Placental pericyte (primary cell): ENCODE measurements at places on chromosomes 2 and 18. TPM values are rescaled to one million over a fixed set of nuclear protein-coding genes. Genes with fewer than 3 reads are reported as not detected.

The RHOB gene
- 189 and 311 TPM in 2 replicates for total RNA-seq

The GPR45 gene
- 0.22 TPM in 1 of 2 replicates, not detected in the other for total RNA-seq

The SERPINB11 gene
- not detected in 2 replicates for total RNA-seq

The MXD1 gene
- 6.3 and 24.7 TPM in 2 replicates for total RNA-seq

The DLX1 gene
- total RNA-seq, result 0.43 TPM in 1 of 2 replicates, not detected in the other

The ELOA2 gene
- total RNA-seq, result not detected in 2 replicates

The KCNE4 gene
- total RNA-seq, result 2.4 and 3.1 TPM in 2 replicates

The SCTR gene
- total RNA-seq, result not detected in 2 replicates

The SGPP2 gene
- total RNA-seq, result not detected in 2 replicates

The CFC1 gene
- total RNA-seq, result not detected in 2 replicates

The IL1RL2 gene
- 0.22 and 0.43 TPM in 2 replicates for total RNA-seq

The GREB1L gene
- 0.44 and 5.3 TPM in 2 replicates for total RNA-seq

The ALPI gene
- total RNA-seq, result not detected in 2 replicates

The DNER gene
- 1.1 and 13.7 TPM in 2 replicates for total RNA-seq

The CACNB4 gene
- under 0.01 and 0.14 TPM in 2 replicates for total RNA-seq

The SCLY gene
- 11.4 and 19.6 TPM in 2 replicates for total RNA-seq

The HTRA2 gene
- 44.9 and 54.1 TPM in 2 replicates for total RNA-seq

The TEX44 gene
- total RNA-seq, result not detected in 2 replicates

The GPR155 gene
- total RNA-seq, result 1.6 and 5.0 TPM in 2 replicates

The KATNAL2 gene
- 0.88 and 1.6 TPM in 2 replicates for total RNA-seq

The CAPG gene
- 40.5 and 55.7 TPM in 2 replicates for total RNA-seq

The HOXD8 gene
- total RNA-seq, result 6.3 TPM in 1 of 2 replicates, not detected in the other

The SERPINB13 gene
- total RNA-seq, result not detected in 2 replicates

The WIPF1 gene
- 4.6 and 17.8 TPM in 2 replicates for total RNA-seq

The ITPRIPL1 gene
- 0.22 and 1.7 TPM in 2 replicates for total RNA-seq

The CCDC74B gene
- total RNA-seq, result 2.6 and 5.0 TPM in 2 replicates

The ANKRD62 gene
- total RNA-seq, result not detected in 2 replicates

The HJURP gene
- 3.3 and 56.3 TPM in 2 replicates for total RNA-seq

The POTEI gene
- total RNA-seq, result not detected in 2 replicates

The KYNU gene
- 4.6 and 11.6 TPM in 2 replicates for total RNA-seq

The UGT1A10 gene
- total RNA-seq, result 0.22 TPM in 1 of 2 replicates, not detected in the other
